ENCODE measurements at places on chromosomes 12 and 14.

GRCh38 chr14:88999137-88999536, 174.7 kb downstream of the TTC8 start:
- DNase-seq = no peak

DNA sequence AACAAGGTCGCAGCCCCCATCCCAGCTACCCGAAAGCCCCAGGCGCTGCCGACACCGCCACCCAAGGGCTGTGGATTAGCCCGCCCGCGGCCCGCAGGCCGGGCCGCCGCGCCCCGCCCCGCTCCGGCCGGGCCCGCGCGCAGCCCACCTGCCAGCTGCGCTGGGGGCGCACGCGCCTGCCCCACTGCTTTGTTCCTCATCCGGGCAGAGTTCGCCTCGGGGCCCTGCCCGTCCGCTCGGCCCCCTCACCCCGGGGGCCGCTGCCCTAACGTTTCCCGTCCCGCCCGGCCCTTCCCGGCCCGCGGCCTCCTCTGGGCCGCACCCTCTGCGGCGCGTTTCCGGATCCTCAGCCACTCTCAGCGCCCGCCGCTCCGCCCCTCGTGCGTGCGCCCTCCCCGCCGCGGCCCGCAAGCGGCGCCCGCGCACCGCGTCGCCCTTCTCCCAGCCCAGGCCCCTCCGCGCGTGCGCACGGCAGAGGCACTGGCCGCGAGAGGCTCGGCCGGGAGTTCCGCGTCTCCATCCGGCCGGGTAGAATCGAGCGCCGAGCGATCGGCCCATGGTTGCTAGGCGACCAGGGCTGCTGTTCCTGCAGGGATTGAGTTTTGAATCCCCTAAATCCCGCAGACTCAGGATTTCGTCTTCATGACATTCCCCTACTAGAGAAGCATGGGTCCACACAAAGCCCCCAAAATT, at the start of gene PRDM4:
TSS of gene PRDM4 (minus strand) at position 329 of the 693 bp plus-strand sequence. CDS start 622 bp downstream, outside the sequence.
- peak; percentile 95 for DNase-seq

DNA sequence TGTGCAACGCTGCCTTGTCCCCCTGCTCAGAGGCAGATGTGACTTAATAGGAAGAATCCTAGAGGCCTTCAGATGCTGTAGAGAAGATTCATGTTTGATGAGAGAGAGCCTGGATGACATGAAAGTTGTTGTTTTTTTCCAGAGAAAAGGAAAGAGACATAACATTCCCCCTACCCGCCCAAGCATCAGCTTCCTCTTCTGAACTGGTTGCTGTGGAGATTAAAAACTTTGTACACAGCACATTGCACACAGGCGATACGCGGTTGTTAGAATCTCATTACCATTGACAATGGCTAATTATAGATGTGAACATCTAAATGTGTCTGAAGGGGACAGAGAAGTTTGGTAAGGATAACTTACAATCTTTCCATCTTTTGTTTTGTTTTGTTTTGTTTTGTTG, 13.6 kb upstream of the ETFBKMT start:
- DNase-seq = no peak

- DNase-seq = no peak
Measured at GRCh38 chr12:126768517-126768916, 1498.5 kb upstream of the TMEM132C start.

DNA sequence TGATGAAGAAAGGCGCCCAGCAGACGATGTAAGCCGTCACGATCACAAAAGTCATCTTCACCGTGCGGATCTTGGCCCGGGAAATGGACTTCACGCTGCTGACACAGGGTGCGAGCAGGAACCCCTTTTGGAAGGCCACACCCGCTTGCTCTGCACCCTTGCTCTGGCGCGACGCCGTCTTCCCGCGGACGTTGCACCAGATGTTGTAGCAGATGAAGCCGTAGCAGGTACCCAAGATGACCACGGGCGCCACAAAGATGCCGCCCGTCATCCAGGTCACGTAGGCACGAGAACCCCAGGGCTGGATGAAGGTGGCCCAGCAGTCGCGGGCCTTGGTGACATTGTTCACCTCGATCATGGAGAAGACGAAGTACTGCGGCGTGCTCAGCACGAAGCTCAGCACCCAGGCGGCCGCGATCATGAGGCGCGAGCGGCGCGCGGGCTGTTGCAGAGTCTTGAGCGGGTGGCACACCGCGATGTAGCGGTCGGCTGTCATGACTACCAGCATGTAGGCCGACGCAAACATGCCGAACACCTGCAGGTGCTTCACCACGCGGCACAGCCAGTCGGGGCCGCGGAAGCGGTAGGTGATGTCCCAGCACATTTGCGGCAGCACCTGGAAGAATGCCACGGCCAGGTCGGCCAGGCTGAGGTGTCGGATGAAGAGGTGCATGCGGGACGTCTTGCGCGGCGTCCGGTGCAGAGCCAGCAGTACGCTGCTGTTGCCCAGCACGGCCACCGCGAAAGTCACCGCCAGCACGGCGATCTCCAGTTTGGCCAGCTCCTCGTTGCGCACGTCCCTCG, 890 bp downstream of the AVPR1A start:
- no peak for DNase-seq

Data from fibroblast of pulmonary artery (primary cell).